RPMI7951 (cell line): ENCODE measurements at places on chromosomes 16 and 17.
A peak's percentile ranks its signal among the peaks of the same experiment; 100 is the strongest.

- no peak for DNase-seq
These were observed 32.1 kb downstream of the WDR45B start for GRCh38 chr17:82616021-82616711.

DNA sequence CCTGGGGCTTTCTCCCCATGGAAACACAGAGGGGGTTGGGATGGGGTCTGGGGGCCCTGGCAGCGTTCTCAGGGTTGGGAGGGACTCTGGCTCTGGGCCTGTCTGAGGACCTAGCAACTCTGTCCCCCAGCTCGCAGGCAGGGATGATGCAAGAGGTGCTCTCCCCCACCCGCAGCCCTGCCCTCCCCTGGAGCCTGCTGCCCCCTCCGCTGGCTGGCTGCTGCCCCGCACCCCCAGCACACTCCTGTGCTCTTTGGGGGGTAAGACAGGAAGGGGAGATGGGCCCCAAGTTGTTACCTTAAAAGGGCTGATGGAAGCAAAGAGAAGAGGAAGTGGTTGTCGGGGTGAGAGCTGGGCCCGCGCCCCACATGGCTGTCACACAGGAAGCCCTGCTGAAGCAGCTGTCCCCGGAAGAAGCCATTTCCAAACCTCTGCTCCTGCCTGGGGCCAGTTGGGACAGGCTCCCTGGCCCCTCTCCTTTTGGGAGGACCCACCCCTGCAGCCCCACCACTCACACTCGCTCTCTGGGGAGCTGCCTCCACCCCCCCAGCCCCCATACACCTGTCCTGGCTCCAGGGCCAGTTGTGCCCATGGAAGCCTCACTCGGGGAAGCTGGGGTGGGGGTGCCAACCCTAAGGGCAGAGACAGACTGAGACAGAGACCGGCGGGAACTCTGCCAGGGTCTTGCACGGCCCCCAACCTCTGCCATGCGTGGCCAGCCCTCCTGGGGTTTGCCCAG is 2.5 kb downstream of the CORO1A start:
- no peak for DNase-seq

DNA sequence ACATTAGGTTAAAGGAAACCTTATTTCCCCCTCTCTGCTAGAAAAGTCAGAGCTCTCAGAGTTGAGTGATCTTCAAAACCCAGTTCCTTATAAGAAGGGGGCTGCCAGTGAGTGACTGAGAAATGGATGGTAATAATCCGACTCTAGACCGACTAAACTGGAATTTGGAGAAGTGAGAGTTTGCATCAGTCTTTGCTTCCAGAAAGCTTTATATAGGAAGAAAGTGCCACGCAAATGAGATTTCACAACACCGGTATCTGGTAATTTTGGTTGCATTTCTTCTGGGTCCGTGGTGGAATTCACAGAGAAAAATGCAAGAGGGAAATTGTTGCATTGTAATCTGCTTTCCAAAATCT is 271.4 kb downstream of the MAF start:
- DNase-seq: no peak

- peak; percentile 31 for DNase-seq
These were observed 1231.8 kb downstream of the CDH11 start for GRCh38 chr16:63890081-63890480.

GRCh38 chr16:68298312-68298711 is 12.4 kb downstream of the SLC7A6OS start:
- DNase-seq: no peak
